ENCODE measurements at places on chromosomes 2 and 18.

- H3K27me3 ChIP-seq = no peaks in the 10 kb centered on the region
- no peaks in the 10 kb centered on the region for H3K36me3 ChIP-seq
- H3K4me3 ChIP-seq = no peak overlapping the region
- no peak overlapping the region for H3K27ac ChIP-seq
- H3K4me1 ChIP-seq = no peaks in the 10 kb centered on the region
- no peak for DNase-seq
These were observed 649.4 kb upstream of the SLC8A1 start for GRCh38 chr2:41101281-41101680.

DNA sequence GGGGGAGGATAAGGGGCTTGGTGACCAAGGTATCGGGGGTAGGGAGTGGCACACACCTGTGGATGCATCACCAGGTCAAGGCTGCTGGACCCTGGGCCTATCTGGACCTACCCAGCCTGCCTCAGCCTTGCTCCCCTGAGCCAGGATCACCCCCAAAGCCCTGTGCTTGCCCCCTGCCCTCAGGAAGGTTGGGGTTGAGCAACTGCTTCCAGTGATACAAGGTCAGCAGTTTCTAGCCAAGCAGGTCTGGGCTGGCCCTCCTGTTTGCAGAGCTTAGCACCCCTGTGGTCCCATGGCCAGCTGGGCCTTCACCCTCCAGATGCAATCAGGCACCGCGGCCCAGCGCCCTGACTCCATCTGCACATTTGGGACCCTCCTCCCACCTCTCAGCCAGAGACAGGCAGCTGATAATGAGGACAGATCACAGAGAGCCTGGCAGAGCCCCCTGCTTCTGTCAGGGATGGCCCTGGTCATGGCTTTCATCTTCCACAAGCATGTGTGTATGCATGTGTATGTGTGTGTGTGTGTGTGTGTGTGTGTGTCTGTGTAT, 154.6 kb downstream of the TFCP2L1 start:
- H3K4me1 ChIP-seq = no peaks in the 10 kb centered on the region
- H3K27ac ChIP-seq = no peak overlapping the region
- no peak for DNase-seq
- H3K36me3 ChIP-seq = no peaks in the 10 kb centered on the region
- no peak overlapping the region for H3K4me3 ChIP-seq
- no peaks in the 10 kb centered on the region for H3K27me3 ChIP-seq

DNA sequence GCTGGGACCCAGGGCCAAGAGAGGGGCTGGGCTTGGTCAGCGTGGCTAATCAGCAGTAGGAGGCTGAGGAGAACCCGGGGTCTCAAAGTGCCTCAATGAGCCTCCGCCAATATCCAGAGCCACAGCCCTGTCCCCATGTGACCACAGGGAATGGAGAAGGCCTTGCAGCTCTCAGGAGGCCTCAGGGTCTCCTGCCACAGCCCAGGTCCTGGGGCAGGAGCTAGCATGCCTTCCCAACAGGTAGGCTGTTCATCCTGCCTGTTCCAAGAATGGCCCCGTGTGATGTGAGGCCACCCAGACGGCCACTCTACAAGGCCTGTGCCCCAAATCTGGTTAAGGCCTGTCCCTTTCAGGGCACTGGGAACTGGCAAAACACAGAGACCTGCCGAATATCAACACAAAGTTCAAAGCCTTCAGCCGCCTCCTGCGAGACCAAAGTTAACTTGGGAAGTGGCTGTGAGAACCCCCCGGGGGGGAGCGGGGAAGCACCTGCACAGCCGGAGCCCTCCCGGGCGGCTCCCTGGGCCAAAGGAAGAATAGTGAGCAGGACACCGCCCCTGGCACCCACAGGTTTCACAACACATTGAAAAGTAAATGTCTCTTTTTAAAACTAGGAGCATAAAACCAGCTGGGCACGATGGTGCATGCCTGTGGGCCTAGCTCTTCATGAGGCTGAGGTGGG, 4.5 kb upstream of the LIMS2 start:
- H3K27ac ChIP-seq = no peak overlapping the region
- no peak for DNase-seq
- H3K4me3 ChIP-seq = no peak overlapping the region
- H3K4me1 ChIP-seq = peaks cover 7% of the 10 kb centered on the region
- no peaks in the 10 kb centered on the region for H3K27me3 ChIP-seq

DNA sequence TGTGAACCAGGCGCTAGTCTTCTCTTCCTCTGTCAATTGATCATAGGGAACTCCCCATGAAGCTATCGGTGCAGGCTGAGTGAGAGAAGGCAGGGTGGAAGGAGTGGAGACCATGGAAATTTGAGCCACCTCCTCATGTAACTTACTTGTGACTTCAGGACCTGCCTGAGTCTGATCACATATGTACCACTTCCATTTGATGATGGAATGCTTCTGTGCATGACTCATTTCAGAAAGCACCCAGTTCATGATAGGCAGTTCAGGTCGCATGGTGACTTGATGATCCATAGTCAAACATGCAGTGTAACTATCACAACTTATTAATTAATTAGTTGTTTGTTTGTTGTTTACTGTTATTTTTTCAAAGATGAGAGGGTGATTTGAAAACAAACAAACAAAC, 1296.7 kb downstream of the SUCLG1 start:
- no peak overlapping the region for H3K4me3 ChIP-seq
- H3K36me3 ChIP-seq = no peaks in the 10 kb centered on the region
- DNase-seq = no peak
- H3K27ac ChIP-seq = no peak overlapping the region
- H3K27me3 ChIP-seq = no peaks in the 10 kb centered on the region

GRCh38 chr2:26251893-26252292, 7.2 kb downstream of the HADHB start:
- no peaks in the 10 kb centered on the region for H3K27me3 ChIP-seq
- peaks cover 8% of the 10 kb centered on the region for H3K4me1 ChIP-seq
- no peak for DNase-seq
- no peak overlapping the region for H3K4me3 ChIP-seq

- H3K27ac ChIP-seq = no peak overlapping the region
- H3K4me3 ChIP-seq = no peak overlapping the region
- H3K4me1 ChIP-seq = peaks cover 32% of the 10 kb centered on the region
- H3K27me3 ChIP-seq = no peaks in the 10 kb centered on the region
- H3K36me3 ChIP-seq = peaks cover 3% of the 10 kb centered on the region
- DNase-seq = no peak
These were observed 164.1 kb downstream of the SMAD7 start for GRCh38 chr18:48786455-48787202.

DNA sequence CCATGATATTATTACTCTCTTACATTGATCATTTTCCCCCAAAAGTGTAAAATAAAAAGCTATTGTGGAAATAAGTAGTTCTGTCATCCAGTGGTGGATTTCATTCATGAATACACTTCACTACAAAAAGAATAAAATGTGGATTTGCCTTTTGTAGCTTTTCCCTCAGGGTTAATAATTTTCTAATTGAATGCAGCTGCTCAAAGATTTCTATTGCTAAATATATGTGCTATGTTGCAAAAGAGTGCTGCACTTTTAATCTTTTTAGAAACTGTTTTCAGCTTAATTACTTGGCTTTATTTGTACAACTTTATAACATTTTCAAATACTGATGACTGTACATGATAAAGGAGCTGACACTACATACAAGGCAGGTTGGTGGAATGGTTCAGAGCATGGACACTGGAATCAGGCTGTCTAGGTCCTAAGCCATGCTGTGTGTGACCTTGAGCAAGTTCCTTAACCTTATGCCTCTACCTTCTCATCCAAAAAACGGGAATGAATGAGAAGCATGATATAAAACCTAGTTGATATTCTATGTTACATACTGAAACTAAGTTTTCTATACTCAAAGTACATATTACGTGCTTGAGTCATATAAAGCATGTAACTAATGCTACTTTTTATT, 128.8 kb downstream of the THSD7B start:
- no peaks in the 10 kb centered on the region for H3K36me3 ChIP-seq
- no peak for DNase-seq
- no peaks in the 10 kb centered on the region for H3K27me3 ChIP-seq
- H3K27ac ChIP-seq = no peak overlapping the region
- no peak overlapping the region for H3K4me3 ChIP-seq
- H3K4me1 ChIP-seq = peaks cover 2% of the 10 kb centered on the region

- DNase-seq = no peak
- no peaks in the 10 kb centered on the region for H3K27me3 ChIP-seq
- no peak overlapping the region for H3K27ac ChIP-seq
- H3K4me3 ChIP-seq = no peak overlapping the region
- H3K4me1 ChIP-seq = no peaks in the 10 kb centered on the region
These were observed 978.8 kb upstream of the POU3F3 start for GRCh38 chr2:103875131-103875530.

GRCh38 chr2:59047373-59047995, 806.4 kb upstream of the FANCL start:
- no peak overlapping the region for H3K27ac ChIP-seq
- DNase-seq = no peak
- no peaks in the 10 kb centered on the region for H3K4me1 ChIP-seq
- no peaks in the 10 kb centered on the region for H3K27me3 ChIP-seq

GRCh38 chr2:207048416-207048815, 109.1 kb downstream of the CPO start:
- no peaks in the 10 kb centered on the region for H3K27me3 ChIP-seq
- no peak overlapping the region for H3K27ac ChIP-seq
- H3K4me3 ChIP-seq = no peak overlapping the region
- no peaks in the 10 kb centered on the region for H3K36me3 ChIP-seq

- peak overlapping the region; percentile 37 for H3K4me3 ChIP-seq
- peak overlapping the region; percentile 86 for H3K27ac ChIP-seq
- H3K36me3 ChIP-seq = no peaks in the 10 kb centered on the region
- no peaks in the 10 kb centered on the region for H3K27me3 ChIP-seq
- no peak for DNase-seq
- peaks cover 12% of the 10 kb centered on the region for H3K4me1 ChIP-seq
These were observed 132.7 kb upstream of the XPO1 start for GRCh38 chr2:61670591-61671501.

GRCh38 chr2:126862730-126863129, 36.0 kb upstream of the TEX51 start:
- H3K27me3 ChIP-seq = no peaks in the 10 kb centered on the region
- no peaks in the 10 kb centered on the region for H3K36me3 ChIP-seq
- DNase-seq = no peak
- H3K4me3 ChIP-seq = no peak overlapping the region
- no peaks in the 10 kb centered on the region for H3K4me1 ChIP-seq

GRCh38 chr2:37180006-37180639, 8.3 kb downstream of the SULT6B1 start:
- H3K27ac ChIP-seq = no peak overlapping the region
- H3K27me3 ChIP-seq = no peaks in the 10 kb centered on the region
- no peaks in the 10 kb centered on the region for H3K36me3 ChIP-seq
- no peaks in the 10 kb centered on the region for H3K4me1 ChIP-seq

DNA sequence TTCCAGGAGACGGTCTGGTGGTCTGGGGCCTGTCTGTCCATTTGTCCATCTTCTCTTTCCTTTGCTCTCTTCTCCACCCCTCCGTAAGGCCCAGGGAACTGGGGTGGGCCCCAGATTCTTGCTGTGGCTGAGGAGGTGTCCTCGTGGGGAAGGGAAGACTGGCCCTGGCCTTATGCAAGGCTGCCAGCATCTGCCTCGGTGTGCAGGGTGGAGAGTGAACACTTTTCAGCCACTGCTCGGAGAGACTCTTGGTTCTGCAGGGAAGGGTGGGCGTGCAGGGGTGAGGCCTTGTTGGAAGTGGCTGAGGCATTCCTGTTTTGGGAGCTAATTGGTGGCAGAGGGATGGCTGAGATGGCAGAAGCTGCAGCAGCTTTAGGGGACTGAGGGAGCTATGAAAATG, 23.0 kb downstream of the EMX1 start:
- no peaks in the 10 kb centered on the region for H3K36me3 ChIP-seq
- H3K4me1 ChIP-seq = no peaks in the 10 kb centered on the region
- no peak for DNase-seq
- no peak overlapping the region for H3K27ac ChIP-seq
- H3K27me3 ChIP-seq = no peaks in the 10 kb centered on the region
- H3K4me3 ChIP-seq = no peak overlapping the region

- no peak overlapping the region for H3K27ac ChIP-seq
- no peaks in the 10 kb centered on the region for H3K4me1 ChIP-seq
- H3K4me3 ChIP-seq = no peak overlapping the region
- no peaks in the 10 kb centered on the region for H3K36me3 ChIP-seq
These were observed 98.2 kb downstream of the EIPR1 start for GRCh38 chr2:3279236-3279960.

GRCh38 chr2:182077448-182078142, 91.9 kb downstream of the PPP1R1C start:
- H3K27me3 ChIP-seq = no peaks in the 10 kb centered on the region
- no peaks in the 10 kb centered on the region for H3K36me3 ChIP-seq
- H3K27ac ChIP-seq = peak overlapping the region; percentile 36
- H3K4me1 ChIP-seq = peaks cover 19% of the 10 kb centered on the region
- H3K4me3 ChIP-seq = no peak overlapping the region

- no peak overlapping the region for H3K27ac ChIP-seq
- H3K27me3 ChIP-seq = no peaks in the 10 kb centered on the region
- H3K4me3 ChIP-seq = no peak overlapping the region
These were observed 14.0 kb downstream of the HRH4 start for GRCh38 chr18:24474406-24474805.

DNA sequence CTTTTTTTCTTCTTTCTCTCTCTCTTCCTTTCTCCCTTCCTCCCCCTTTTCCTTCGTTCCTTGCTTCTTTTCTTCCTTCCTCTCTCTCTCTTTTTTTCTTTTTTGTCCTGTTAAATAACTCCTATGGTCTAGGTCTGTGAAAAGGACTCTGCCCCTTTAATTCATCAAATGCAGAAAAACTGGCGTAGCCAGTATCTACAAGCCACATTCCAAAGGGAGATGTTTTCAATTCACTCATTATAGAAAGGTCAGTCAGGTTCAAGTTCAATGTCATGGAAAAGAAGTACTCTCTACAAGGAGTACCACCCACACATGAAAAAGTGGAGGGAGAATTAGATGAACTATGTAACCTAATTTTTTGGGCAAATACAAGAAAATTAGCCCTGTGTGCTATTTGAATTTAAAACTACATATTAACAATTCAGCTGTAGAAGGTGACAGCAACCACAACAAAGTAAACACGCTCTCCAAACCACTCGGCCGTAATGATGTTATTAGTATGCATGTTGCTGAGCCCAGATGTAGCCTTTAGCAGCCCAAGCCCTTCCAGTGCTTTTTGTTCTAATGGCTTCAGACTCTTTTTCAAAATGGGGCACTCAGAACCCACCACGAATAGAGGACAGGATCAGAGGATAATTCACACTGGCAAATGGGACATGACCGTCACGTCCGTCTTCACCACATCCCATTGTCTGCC, 735.4 kb upstream of the FANCL start:
- no peak overlapping the region for H3K4me3 ChIP-seq
- no peaks in the 10 kb centered on the region for H3K27me3 ChIP-seq
- H3K4me1 ChIP-seq = no peaks in the 10 kb centered on the region
- no peak overlapping the region for H3K27ac ChIP-seq
- no peak for DNase-seq

All from liver (tissue), 10 donors.